Stimulated activated CD4-positive, alpha-beta T cell treated with anti-CD3 and anti-CD28 coated beads, Interleukin-2, amount 100 ng/mL, for 24 hours (primary cell): ENCODE measurements at places on chromosomes 3 and 15.

DNA sequence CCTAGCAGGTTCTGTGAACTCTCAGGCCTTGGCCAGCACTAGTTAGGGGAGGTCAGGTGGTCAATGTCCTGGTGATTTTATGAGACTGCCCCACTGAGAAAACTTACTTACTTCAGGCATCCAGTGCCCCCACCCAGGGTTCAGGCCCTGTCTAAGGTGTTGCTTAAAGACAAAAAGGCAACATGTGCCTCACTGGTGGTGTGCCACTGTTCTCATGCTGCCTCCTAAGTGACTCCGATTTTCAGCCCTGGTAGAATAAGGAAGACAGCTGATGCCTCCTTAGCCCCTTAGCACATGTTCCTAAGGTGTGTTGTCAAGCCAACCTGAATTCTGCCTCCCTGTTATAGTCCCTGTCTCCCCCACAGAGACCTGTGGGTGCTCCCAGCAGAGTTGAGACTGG is 5.3 kb downstream of the RBM15B start:
- no peak for DNase-seq

GRCh38 chr3:171813897-171814460 is 3.7 kb upstream of the PLD1 start:
- DNase-seq, result no peak

DNA sequence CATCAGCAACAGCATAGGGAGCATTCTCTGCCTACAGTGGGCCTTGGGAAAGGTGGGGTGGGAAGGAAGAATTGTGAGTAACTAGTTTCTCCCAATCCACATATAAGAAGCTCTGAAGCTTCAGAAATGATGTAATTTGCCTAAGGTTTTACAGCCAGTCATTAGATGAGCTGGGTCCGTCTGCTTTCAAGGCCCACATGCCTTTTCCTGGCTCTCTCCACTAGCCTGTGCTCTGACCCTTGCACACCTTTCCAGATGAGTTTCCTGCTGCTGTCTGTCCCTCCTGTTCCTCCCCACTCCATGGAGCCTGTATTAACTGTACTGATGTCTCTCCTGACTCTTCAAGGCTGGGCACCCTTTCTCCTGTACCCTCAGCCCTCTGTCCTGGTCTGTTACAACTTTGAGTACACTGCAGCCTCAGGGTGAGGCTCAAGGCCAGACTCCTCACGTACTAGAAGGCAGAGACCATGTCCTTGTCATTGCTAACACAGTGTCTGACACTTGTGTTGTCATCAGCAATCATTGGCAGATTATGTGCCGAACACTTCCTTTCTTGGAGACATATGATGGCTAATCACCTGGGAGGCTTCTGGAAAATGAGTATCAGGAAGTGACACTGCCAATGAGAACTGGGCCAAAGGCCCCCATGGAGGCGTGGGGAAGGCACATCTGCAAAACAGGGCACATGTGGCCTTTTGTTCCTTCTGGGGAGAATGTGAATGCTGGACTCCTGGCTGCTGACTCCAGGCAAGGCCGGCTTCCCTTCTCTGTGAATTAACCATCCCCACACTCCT is 6.6 kb downstream of the TM6SF1 start:
- DNase-seq, result no peak

GRCh38 chr3:195512798-195513345 is 30.3 kb downstream of the PPP1R2 start:
- DNase-seq, result no peak

- DNase-seq, result no peak
Measured at GRCh38 chr3:11373235-11373634, 101.0 kb downstream of the ATG7 start.

GRCh38 chr3:66823009-66823397 is 175.1 kb upstream of the KBTBD8 start:
- DNase-seq, result no peak

DNA sequence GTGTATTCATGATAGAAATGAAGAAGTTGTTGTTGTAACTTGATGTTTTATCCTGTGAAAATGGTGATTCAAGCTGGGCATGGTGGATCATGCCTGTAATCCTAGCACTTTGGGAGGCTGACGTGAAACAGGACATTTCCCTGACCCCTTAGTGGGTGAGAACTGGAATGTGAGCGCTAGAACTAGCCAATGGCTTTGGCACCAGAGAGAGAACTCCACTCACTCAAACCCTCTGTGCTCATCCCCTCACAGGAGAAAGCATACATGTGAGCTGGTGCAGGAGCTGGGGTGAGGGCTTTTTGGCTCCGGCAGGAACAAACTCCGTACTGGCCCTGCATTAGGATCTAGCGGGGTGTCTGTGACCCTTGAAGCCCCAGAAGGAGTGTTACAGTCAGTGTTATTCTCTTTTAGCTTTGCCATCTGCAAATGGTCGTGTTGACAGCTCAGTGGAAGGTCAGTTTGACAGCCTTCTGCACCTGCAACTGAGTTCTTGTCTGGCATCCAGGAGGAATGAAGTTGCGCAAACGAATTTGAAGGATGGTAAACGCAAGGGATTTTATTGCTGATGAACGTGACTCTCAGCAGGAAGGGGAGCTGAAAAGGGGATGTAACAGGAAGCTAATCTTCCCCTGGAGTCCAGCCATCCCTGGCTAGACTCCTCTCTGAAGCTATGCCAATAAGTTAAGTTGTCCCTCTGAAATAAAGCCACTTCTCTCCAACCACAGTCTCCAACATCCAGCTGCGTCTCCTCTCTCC is 1016.6 kb upstream of the CADM2 start:
- DNase-seq, result no peak

DNA sequence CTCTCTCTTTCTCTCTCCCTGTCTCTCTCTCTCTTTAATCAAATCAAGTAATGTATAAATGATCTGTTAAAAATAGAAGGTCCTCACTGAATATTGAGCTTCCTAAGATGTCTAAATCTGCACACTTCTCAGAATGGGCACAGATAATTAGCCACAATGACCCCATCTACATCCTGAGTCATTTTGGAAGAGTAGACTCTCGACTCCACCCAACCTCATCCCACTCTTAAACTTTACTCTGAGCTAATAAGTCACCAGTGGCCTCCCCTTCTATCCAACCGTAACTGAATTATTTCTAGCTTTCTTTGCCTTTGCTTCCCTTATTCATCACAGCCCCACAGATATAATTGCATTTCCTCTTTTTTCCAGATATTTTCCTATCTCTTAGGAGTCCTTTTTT is 326.5 kb upstream of the ZNF717 start:
- DNase-seq, result no peak

DNA sequence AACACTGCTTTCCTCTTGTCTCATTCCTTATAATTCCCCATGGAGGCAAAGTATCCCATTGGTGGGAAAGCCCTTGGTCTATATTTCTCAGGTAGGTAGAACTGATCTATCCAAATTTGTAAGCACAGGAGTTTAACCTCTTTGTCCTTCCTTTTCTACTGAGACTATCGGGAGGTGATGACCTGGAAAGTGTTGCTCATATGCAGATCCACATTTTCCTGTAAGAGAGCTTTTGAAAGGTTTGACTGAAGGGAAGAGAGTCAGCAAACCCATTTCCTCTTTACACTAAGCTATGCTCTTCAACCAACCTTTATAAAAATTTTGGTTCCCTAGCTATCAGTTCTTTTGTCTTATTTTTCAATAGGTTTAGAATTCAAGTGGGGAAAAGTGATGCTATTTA is 200.7 kb downstream of the TIGIT start:
- DNase-seq, result no peak

- no peak for DNase-seq
Measured at GRCh38 chr15:26674467-26674866, 98.4 kb downstream of the GABRB3 start.
